ENCODE measurements at places on chromosomes 7 and 10.
A peak's percentile ranks its signal among the peaks of the same experiment; 100 is the strongest.

DNA sequence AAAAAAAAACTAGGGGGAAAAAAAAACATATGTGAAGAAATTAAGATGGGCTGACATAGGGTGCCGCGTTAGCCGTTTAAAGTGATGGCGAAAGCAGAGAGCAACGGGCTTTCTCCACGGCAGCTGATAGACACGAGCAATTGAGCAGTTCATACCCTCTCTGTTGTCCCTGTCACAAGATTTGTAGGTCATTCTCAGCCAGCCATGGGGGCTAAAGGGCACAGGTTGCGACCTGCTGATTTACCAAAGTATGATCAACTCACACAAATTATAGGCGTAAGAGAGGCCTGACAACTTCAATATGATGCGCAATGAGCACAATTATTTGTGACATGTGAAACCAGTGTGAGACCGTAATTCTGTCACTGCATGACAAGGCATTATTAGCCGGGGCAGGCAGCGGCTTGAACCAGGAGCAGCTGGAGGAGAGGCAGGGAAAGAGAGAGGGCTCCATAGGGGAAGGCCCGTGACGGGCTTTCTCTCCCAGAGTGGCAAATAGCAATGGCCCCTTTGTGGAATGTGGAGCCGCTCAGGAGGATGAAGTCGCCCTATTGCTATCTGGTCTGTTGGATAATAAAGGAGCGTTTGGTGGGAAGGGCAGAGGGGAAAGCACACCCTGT lies 195.1 kb upstream of the HABP2 start:
- no peak for DNase-seq

- DNase-seq, result peak; percentile 17
These were observed 258.4 kb downstream of the SEMA3A start for GRCh38 chr7:83936056-83936708.

DNA sequence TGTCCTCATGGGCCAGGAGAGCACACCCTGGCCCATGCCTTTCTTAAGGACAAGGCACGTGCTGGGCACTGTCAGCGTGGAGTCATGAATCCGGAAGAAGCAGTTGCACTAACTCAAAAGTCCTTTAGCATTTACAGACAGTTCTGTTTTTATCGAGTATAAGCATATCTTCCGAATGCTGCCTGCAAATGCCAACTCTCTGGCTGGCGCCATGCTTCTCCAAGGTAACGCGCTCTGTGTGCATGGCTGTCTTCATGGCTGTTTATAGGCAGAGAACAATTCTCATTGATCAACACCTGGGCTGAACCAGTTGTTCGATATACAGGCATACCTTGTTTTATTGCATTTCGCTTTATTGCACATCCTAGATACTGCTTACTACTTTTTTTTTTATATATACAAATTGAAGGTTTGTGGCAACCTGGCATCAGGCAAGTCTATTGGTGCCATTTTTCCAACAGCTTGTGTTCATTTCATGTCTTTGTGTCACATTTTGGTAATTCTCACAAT lies 28.0 kb upstream of the ZNRF2 start:
- DNase-seq, result no peak

DNA sequence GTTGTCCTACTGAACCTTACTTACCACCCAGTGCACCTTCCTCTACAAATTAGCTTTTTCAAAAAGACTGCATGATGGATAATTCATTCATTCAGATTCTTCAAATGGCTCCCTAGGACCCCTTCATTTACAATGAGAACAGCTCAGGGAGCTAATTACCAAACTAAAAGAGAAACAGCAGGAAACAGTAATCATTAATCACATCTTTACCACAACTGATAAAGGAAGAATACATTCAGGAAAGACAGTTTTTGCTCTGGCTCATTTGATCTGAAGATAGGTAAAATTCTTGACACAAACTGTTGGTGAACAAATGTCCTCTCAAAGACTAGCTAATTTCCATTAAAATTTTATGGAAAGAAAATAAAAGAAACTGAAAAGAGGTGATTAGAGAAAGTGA lies 1652.7 kb upstream of the LRRTM3 start:
- DNase-seq, result no peak

All from stimulated activated CD4-positive, alpha-beta T cell treated with anti-CD3 and anti-CD28 coated beads, Interleukin-12 subunit alpha, Interleukin-12 subunit beta, amount 100 ng/mL, for 48 hours (primary cell).